Thoracic aorta (tissue), 2 donors: ENCODE measurements at places on chromosomes 13 and 19. TPM values are rescaled to one million over a fixed set of nuclear protein-coding genes. Genes with fewer than 3 reads are reported as not detected.
A peak's percentile ranks its signal among the peaks of the same experiment; 100 is the strongest.

DNA sequence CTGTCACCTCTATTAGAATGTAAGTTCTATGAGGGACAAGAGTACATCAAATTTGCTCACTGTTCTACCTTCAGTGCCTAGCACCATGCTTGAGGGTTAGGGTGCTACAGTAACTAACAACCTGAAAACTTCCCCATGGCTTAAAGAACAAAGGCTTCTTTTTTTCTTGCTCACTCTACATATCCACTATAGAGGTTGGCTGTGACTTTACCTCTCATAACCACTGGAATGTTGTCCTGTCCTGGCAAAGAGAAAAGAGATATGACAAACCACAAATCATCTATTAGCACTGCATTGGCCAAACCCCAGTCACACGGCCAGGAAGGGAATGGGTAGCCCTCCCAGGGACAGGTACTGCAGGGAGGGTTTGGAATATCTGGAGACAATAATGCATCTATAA lies 23.2 kb upstream of the ACOD1 start:
- DNase-seq: no peak

GRCh38 chr13:112444416-112445399 lies 68.6 kb downstream of the SPACA7 start:
- no peak for DNase-seq

GRCh38 chr19:18656337-18657086 lies 19.7 kb downstream of the KLHL26 start:
- no peak for DNase-seq

DNA sequence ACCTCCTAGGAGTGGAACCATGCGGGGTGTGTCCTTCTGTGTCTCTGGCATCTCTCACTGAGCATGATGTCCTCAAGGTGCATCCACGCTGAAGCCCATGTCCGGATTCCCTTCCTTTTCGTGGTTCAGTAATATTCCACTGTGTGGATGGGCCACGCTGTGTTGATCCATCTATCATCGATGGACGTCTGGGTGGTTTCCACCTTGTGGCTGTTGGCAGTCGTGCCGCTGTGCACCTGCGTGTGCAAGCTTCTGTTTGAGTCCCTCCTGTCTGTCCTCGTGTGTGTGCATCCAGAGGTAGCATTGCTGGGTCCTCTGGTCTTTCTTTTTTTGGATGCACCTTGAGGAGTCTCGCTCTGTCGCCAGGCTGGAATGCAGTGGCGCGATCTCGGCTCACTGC lies 11.2 kb upstream of the GNA15 start:
- DNase-seq: no peak

DNA sequence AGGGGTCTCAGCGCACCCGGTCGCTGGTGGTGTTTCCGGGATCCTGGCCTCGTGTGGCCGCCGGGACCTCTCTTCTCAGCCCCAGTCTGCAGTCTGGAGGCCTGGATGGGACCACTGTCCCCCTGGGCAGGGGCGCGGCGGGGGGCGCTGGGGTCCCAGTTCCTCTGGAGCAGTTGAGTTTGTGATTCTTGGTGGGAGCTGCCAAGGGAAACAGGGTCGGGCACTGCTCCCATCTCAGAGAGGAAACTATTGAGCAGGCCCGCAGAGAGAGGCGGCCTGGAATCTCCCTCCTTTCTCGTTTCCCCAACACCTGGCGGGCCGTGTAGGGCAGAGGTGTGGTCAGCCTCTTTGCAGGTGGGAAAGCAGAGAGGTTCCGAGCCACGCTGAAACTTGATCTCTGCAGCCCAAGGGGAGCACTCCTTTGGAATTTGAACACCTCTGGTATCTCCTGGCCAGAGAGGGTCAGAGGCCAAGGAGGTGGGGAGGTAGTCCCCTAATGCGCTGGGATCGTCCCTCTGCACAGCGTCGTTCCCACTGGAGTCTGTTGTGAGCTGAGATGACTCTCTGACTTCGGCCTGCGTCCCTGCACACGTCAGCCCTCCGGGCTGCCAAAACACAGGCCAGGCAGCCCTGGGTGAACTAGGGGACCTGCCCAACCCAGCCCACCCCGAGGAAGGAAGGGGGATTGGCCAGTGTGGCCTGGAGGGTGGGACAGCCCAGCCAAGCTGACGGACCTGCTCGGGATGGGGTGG lies 741 bp downstream of the PLEKHF1 start:
- DNase-seq: no peak

- DNase-seq: no peak
These were observed 11.1 kb downstream of the ATP4B start for GRCh38 chr13:113646921-113647340.

The ZNF420 gene
- 17.5 TPM for total RNA-seq

GRCh38 chr19:47374876-47375693 lies 26.0 kb downstream of the DHX34 start:
- no peak for DNase-seq

DNA sequence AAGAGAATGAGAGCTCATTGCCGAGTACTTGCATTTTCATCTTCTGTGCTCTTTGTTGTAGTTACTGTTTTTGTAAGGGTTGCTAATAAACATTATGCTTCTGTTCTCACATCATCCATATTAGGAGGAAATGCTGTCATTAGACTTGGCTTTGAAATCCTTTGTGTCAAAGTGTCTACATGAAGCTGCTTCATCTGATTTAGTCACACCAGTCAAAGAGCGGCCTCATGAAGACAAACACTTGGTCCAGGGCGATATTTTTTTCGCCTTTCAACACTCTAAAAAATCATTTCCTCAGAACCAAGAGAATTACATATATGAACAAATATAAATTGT lies 105.0 kb downstream of the SPRY2 start:
- DNase-seq: no peak

DNA sequence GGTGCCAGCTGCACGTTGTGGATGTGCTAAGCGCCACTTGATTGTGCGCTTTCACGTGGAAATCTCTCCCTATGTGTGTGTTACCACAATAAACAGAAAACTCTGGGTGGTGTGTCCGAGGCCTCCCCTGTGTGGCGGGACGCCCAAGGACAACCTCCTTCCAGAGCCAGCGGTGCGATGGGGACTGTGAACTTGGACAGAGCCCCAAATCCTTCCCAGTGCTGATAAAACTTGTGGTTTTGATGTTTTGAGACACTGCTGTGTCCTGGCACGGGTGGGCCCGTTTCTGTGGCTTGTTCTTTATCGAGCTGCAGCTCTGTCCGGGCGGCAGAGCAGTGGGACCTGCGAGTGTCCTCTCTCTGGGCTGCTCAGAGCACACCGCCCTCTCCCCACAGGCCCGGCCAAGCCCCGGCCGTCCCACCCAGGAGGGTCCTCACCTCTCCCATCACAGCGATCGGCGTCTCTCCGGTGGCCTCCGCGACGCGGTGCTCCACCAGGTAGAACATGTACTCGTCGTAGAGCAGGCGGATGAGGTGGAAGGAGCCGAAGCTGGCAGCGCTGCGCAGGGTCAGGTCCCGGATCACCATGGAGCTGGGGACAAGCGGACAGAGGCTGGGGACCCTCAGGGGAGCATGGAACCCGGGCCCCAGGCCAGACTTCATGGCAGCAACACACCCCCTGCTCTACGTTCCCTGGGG lies 18.8 kb upstream of the RANBP3 start:
- DNase-seq: no peak

The RUVBL2 gene
- total RNA-seq: 51.6 TPM

DNA sequence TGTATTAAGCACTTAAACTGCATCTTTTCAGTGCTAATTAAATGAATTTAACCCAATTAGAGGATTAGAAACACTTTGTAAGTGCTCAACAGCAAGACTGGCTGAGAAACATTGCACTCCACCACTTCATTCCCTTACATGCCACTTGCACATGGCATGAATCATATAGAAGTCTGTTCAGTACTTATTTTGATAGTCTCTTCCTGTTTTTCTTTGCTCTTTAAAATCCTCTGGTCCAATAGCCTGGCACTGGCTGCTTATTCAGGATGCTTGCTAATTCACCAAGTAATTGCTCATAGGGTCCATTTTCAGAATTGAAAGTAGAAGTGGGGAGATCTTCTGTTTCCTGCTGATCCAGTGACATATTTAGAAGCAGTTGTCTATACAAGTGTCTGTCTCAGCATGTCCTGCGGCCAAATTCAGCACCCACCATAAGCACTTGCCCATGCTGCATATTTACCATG lies 900.1 kb downstream of the PCDH9 start:
- no peak for DNase-seq

- DNase-seq: no peak
These were observed 87.1 kb downstream of the TEX29 start for GRCh38 chr13:111407381-111408131.

The ZNF780A gene
- 17.7 TPM for total RNA-seq

The NALCN gene
- total RNA-seq: 28.6 TPM

The KCNK6 gene
- total RNA-seq: 16.1 TPM

DNA sequence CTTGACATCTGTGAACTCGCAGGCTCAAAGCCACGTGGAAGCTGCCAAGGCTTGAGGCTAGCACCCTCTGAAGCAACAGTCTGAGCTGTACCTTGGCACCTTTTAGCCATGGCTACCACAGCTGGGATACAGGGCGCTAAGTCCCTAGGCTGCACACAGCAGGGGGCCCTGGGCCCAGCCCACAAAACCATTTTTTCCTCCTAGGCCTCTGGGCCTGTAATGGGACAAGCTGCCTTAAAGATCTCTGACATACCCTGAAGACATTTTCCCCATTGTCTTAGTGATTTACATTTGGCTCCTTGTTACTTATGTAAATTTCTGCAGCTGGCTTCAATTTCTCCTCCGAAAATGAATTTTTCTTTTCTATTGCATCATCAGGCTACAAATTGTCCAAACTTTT lies 455.9 kb downstream of the TDRD3 start:
- DNase-seq: no peak

The CAB39L gene
- 46.7 TPM for total RNA-seq

The FAM216B gene
- not detected for total RNA-seq

- DNase-seq: no peak
These were observed 171.9 kb downstream of the FOXO1 start for GRCh38 chr13:40494513-40494912.

- DNase-seq: no peak
These were observed 29.2 kb upstream of the OR1M1 start for GRCh38 chr19:9057505-9058258.

The RXFP2 gene
- total RNA-seq: 3.0 TPM

The FXYD7 gene
- not detected for total RNA-seq

- peak; percentile 50 for DNase-seq
These were observed 6.3 kb downstream of the ERICH4 start for GRCh38 chr19:41449079-41449864.
